ENCODE measurements at places on chromosomes 2 and 18.

- H3K36me3 ChIP-seq, result peaks cover 20% of the 10 kb centered on the region
- no peak overlapping the region for H3K27ac ChIP-seq
- no peaks in the 10 kb centered on the region for H3K4me1 ChIP-seq
- no peak overlapping the region for H3K4me3 ChIP-seq
Measured at GRCh38 chr2:85398426-85399182, 11.6 kb downstream of the CAPG start.

- H3K27me3 ChIP-seq, result no peaks in the 10 kb centered on the region
- H3K4me3 ChIP-seq, result no peak overlapping the region
- peaks cover 5% of the 10 kb centered on the region for H3K4me1 ChIP-seq
Measured at GRCh38 chr2:25558262-25558661, 115.1 kb downstream of the DTNB start.

GRCh38 chr2:7825591-7826312 is 856.1 kb upstream of the ID2 start:
- H3K27me3 ChIP-seq, result no peaks in the 10 kb centered on the region
- no peak overlapping the region for H3K27ac ChIP-seq
- H3K36me3 ChIP-seq, result no peaks in the 10 kb centered on the region
- H3K4me1 ChIP-seq, result no peaks in the 10 kb centered on the region
- H3K4me3 ChIP-seq, result no peak overlapping the region

DNA sequence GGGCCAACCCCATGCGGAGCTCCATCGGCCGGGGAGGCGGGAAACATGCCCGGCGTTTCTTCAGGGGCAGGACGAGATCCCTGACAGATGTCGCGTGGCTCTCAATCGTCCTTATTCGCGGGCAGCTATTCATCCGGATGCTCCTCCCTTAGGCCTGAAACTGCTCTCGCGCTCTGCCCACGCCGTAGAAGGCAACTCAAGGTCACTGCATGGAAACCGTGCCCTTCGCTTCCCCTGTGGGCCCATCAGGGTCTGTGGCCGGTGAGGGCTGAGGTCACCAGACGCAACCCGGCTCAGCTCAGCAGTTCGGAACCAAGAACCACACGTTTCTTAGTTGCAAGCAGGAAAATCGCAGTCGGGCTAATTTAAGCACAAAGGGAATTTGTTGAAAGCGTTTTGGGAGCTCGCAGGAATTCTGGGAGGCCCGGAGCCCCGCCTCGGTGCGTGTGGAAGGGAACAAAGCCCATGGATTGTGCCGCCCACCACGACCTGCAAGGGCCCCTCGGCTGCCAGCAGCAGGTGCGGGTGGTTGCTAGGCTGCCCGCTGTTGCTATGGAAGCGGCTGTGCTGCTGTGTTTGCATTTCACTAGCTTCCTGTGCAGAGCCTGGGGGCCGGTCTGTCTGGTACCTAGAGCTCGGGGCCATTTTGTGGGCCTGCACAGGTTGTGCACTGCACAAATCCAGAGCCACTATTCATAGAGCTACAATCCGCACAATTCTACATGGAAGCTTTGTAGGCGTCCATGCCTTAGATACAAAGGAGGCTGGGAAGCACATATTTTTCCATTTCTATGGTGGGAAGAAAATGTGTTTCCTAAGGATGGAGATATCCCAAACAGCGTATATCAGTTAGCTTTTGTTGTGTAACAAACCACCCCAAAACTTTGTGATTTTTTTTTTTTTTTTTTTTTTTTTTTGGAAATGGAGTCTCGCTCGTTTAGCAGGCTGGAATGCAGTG is 6.0 kb upstream of the ALLC start:
- no peak overlapping the region for H3K27ac ChIP-seq
- H3K4me1 ChIP-seq, result peaks cover 15% of the 10 kb centered on the region
- peak; percentile 85 for DNase-seq

DNA sequence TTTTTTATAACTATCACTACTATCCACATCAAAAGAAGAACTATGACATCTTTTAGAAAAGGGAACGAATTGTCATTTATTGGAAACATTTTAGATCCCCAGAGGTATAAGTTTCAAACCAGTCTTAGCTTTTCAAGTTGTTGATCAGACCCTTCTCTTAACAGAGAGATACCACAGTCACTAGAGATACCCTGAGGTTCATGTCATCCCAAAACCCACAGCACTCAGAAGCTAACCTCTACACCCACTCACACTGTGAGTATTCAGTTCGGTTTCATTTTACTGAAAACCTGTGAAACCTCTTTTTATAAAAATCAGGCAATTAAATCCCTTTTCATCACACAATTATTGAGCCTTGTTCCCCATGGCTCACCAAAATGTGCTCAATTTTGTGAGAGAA is 156.2 kb downstream of the DTNA start:
- no peaks in the 10 kb centered on the region for H3K36me3 ChIP-seq
- peaks cover 3% of the 10 kb centered on the region for H3K4me1 ChIP-seq
- no peak for DNase-seq

- no peaks in the 10 kb centered on the region for H3K4me1 ChIP-seq
- no peak overlapping the region for H3K4me3 ChIP-seq
- no peak for DNase-seq
- no peaks in the 10 kb centered on the region for H3K27me3 ChIP-seq
Measured at GRCh38 chr2:198757069-198757468, 700.7 kb downstream of the SATB2 start.

DNA sequence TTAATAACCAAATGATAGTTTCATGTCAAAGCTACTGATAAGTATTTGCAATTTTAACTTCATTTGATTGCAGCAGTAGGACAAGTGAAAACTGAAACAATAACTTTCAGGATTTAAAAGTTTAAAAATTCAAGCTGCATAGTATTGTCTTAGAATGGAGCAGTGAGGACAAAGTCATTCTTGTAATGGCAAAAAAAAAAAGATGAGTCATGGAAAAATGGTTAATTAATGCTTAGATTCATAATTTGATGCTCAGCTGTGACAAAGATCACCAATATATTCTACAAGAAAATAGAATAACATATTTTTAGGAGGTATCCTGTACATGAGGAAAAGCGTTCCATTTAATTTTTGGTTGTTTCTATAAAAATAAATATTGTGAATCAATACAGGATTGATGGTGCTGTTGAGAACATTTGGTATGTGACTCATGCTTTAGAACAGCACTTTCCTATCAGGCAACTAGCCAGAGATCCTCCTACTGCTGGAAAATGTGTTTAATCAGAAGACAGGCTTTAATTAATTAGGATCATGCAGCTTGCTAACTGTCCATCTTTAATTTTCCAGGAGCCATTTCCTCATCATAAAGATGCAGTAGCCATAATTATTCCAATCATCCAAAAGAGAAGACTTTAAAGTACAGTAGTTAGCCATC is 239.0 kb upstream of the MMADHC start:
- H3K27ac ChIP-seq, result no peak overlapping the region
- H3K27me3 ChIP-seq, result no peaks in the 10 kb centered on the region
- H3K4me3 ChIP-seq, result no peak overlapping the region
- DNase-seq, result no peak
- no peaks in the 10 kb centered on the region for H3K36me3 ChIP-seq

GRCh38 chr2:37779611-37780386 is 108.4 kb upstream of the CDC42EP3 start:
- H3K27me3 ChIP-seq, result no peaks in the 10 kb centered on the region
- DNase-seq, result no peak
- no peaks in the 10 kb centered on the region for H3K36me3 ChIP-seq
- H3K4me3 ChIP-seq, result no peak overlapping the region
- H3K27ac ChIP-seq, result no peak overlapping the region

DNA sequence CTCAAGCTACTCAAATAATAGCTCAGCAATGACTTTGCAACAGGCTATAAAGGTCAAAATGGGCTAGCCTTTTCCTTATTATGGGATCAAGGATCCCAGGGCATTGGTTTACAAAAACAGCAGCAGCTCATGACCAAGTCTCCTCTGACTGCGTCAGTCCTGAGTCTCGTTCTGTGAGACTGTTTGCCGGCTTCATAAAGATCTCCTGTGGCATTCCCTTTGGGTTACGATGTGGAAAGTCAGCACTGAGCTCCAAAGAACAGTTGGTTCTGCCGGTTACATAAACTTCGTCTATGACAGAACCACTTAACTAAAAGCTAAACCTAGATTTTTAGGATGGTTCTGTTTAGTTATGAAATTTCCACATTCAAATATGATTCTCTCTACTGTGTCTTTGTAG is 674.9 kb downstream of the ZEB2 start:
- no peak for DNase-seq
- no peak overlapping the region for H3K27ac ChIP-seq
- H3K4me3 ChIP-seq, result no peak overlapping the region
- H3K36me3 ChIP-seq, result no peaks in the 10 kb centered on the region

DNA sequence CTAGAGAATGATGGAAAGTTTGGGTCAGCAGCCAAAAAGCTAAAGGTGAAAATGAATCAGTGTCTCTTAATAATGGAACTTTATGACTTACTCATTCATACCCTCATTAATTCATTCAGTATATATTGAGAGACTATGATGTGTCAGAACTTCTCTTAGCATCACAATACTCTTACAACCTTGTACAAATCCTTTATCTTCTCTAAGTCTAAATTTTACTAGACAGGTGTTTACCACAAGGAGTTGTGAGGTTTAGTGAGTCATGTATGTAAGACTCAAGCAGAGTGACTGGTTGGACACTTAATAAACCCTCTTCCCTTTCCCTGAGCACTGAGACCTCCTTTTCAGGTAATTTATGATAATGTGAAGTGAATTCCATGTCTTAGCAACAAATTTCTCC is 129.6 kb downstream of the PPP1R1C start:
- no peak overlapping the region for H3K4me3 ChIP-seq
- no peak overlapping the region for H3K27ac ChIP-seq
- no peaks in the 10 kb centered on the region for H3K4me1 ChIP-seq
- H3K27me3 ChIP-seq, result no peaks in the 10 kb centered on the region

- peaks cover 44% of the 10 kb centered on the region for H3K4me1 ChIP-seq
- no peaks in the 10 kb centered on the region for H3K27me3 ChIP-seq
- peak overlapping the region; percentile 87 for H3K27ac ChIP-seq
Measured at GRCh38 chr18:74500372-74500771, 4.2 kb downstream of the CNDP2 start.

GRCh38 chr2:74606927-74607326 is 41.2 kb downstream of the M1AP start:
- H3K4me1 ChIP-seq, result no peaks in the 10 kb centered on the region
- H3K27ac ChIP-seq, result no peak overlapping the region
- H3K4me3 ChIP-seq, result no peak overlapping the region
- no peaks in the 10 kb centered on the region for H3K36me3 ChIP-seq
- DNase-seq, result no peak
- no peaks in the 10 kb centered on the region for H3K27me3 ChIP-seq

GRCh38 chr2:215032153-215032552 is 106.3 kb downstream of the ABCA12 start:
- no peaks in the 10 kb centered on the region for H3K36me3 ChIP-seq
- H3K27me3 ChIP-seq, result no peaks in the 10 kb centered on the region
- H3K27ac ChIP-seq, result no peak overlapping the region
- no peak for DNase-seq
- no peaks in the 10 kb centered on the region for H3K4me1 ChIP-seq
- H3K4me3 ChIP-seq, result no peak overlapping the region

GRCh38 chr18:79910563-79911343 is 40.7 kb downstream of the SLC66A2 start:
- no peaks in the 10 kb centered on the region for H3K4me1 ChIP-seq
- peaks cover 22% of the 10 kb centered on the region for H3K36me3 ChIP-seq

DNA sequence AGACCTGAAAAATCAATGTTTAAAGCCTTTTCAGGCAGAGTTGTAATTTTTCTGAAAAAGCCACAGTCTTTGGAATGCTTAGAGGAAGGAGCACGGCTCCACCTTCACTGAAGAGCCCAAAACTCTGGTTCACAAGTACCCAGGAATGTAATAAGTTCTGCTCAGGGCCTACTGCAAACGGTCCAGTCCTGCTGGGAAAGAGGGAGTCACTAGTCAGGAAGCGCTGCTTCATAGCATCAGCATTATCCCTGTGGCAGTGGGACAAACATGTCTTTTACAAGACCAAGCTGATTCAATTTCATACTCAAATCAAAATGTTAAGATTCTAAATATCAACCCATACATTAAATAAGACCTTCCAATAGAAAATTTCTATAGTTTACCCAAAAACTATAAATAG is 152.9 kb upstream of the PGAP1 start:
- H3K36me3 ChIP-seq, result peaks cover 48% of the 10 kb centered on the region
- H3K4me1 ChIP-seq, result peaks cover 3% of the 10 kb centered on the region
- H3K4me3 ChIP-seq, result no peak overlapping the region

- no peaks in the 10 kb centered on the region for H3K36me3 ChIP-seq
- no peak overlapping the region for H3K4me3 ChIP-seq
- no peak for DNase-seq
- H3K27ac ChIP-seq, result no peak overlapping the region
- H3K4me1 ChIP-seq, result no peaks in the 10 kb centered on the region
- H3K27me3 ChIP-seq, result no peaks in the 10 kb centered on the region
Measured at GRCh38 chr2:154331784-154332183, 366.7 kb upstream of the KCNJ3 start.

- peak; percentile 86 for DNase-seq
- peaks cover 4% of the 10 kb centered on the region for H3K4me1 ChIP-seq
- no peaks in the 10 kb centered on the region for H3K27me3 ChIP-seq
- no peak overlapping the region for H3K27ac ChIP-seq
- H3K36me3 ChIP-seq, result no peaks in the 10 kb centered on the region
- no peak overlapping the region for H3K4me3 ChIP-seq
Measured at GRCh38 chr2:102603904-102604303, 15.4 kb upstream of the SLC9A2 start.

DNA sequence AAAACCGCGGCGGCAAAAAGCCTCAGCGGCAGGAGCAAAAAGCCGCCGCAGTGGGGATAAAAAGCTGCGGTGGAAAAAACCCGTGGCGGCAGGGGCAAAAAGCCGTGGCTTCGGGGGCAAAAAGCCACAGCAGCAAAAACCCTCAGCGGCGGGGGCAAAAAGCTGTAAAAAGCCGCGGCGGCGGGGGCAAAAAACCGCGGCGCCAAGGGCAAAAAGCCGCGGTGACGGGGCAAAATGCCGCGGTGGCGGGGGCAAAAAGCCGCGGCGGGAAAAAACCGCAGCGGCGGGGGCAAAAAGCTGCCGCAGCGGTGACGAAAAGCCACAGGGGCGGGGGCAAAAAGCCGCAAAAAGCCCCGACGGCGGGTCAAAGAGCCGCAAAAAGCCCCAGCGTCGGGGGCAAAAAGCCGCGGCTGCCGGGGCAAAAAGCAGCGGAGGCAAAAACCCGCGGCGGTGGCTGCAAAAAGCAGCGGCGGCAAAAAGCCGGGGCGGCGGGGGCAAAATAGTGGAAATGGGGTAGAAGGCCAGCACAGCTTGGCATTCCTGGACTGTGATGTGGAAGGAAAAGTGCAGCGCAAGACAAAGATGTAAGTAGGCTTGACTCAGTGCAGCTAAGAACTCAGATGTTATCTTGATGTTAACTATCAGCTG is 151.8 kb downstream of the ANKRD30BL start:
- peaks cover 3% of the 10 kb centered on the region for H3K27me3 ChIP-seq
- H3K4me1 ChIP-seq, result no peaks in the 10 kb centered on the region
- no peak overlapping the region for H3K27ac ChIP-seq
- no peak overlapping the region for H3K4me3 ChIP-seq

DNA sequence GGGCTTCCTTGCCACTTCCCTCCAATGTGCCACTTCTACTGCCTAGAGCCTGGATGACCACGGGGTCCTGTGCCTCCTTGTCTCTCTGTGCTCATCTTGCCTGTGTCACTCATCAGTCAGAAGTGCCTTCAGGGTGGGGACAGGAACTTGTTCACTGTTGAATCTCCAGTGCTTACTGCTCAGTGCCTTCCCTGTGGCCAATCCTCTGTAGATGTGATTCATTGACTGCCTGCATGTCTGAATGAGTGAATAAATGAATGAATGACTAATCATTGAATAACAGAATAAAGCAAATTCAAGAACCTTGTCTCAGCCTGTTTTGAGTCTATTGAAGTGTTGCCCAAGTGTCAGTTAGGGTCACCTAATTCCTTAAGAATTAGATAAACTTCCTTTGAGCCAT is 42.3 kb upstream of the FAM136A start:
- H3K4me1 ChIP-seq, result no peaks in the 10 kb centered on the region
- H3K36me3 ChIP-seq, result no peaks in the 10 kb centered on the region
- H3K27ac ChIP-seq, result no peak overlapping the region
- H3K4me3 ChIP-seq, result no peak overlapping the region
- peaks cover 22% of the 10 kb centered on the region for H3K27me3 ChIP-seq

All from common myeloid progenitor, CD34-positive (primary cell).